K562 (cell line): ENCODE measurements at places on chromosomes 6 and 20.

GRCh38 chr6:83042467-83043053 is 23.1 kb downstream of the UBE3D start:
- no peaks in the 10 kb centered on the region for H3K4me1 ChIP-seq
- no peak for DNase-seq
- no peak overlapping the region for H3K4me3 ChIP-seq
- H3K27me3 ChIP-seq: no peaks in the 10 kb centered on the region
- peaks cover 9% of the 10 kb centered on the region; the same call in 1 of the 3 replicates for H3K36me3 ChIP-seq

DNA sequence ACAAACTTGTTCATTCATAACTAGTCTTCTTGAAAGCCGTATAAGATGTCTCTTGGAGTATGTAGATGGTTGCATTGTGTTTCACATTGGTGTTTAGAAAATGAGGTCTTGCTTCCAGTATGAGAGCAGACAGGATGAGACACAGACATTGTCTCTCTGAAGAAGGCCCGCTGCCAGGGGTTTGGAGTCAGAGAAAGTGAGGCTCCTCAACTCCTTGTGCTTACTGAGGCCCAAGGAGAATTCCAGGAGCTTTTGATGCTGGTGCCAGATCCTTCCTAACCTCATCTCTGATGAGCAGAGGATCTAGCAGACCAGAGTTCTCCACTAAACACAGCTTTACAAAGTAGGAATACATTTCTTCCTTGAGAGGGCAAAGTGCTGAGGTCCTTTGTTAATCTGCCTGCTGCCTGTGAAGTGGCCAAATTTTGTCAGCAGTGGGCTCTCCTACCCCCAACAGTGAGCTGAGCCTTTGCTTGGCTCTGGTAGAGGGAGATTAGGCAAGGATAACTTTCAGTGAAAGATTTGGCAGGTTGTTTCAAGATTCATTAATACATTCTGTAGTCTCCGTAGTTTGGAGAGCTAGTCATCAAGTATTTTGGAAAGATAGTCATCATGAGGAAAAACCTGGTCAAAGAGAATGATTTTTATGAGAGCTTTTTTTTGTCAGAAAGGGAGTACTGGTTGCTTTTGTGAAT is 9.7 kb downstream of the MAPRE1 start:
- no peaks in the 10 kb centered on the region for H3K4me1 ChIP-seq
- no peak for DNase-seq
- H3K27me3 ChIP-seq: no peaks in the 10 kb centered on the region

GRCh38 chr20:16609066-16609465 is 35.8 kb upstream of the KIF16B start:
- no peaks in the 10 kb centered on the region for H3K27me3 ChIP-seq
- no peak overlapping the region for H3K27ac ChIP-seq
- DNase-seq: no peak
- H3K4me1 ChIP-seq: no peaks in the 10 kb centered on the region
- no peaks in the 10 kb centered on the region for H3K36me3 ChIP-seq

DNA sequence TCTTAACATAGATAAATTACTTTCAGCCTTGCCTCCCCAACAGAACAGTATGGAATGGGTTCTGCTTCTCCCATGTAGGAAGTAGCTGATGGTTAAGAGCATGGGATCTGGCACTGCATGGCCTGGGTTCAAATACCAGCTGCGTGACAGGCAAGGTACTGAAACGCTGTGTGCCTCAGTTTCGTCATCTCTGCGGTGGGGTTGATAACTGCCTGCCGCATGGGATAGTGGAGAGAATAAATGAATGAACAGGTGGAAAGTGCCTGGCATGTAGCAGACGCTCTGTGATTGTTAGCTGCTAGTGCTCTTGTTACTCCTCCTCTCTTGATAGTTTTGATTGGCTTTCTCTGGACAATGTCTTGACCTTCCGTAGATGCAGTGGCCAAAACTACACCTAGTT is 213.3 kb downstream of the ZDHHC14 start:
- no peak overlapping the region for H3K4me3 ChIP-seq
- no peak for DNase-seq
- H3K36me3 ChIP-seq: peaks cover 15% of the 10 kb centered on the region
- H3K4me1 ChIP-seq: no peaks in the 10 kb centered on the region; the same call in 2 of the 3 replicates
- no peaks in the 10 kb centered on the region for H3K27me3 ChIP-seq
- no peak overlapping the region for H3K27ac ChIP-seq

DNA sequence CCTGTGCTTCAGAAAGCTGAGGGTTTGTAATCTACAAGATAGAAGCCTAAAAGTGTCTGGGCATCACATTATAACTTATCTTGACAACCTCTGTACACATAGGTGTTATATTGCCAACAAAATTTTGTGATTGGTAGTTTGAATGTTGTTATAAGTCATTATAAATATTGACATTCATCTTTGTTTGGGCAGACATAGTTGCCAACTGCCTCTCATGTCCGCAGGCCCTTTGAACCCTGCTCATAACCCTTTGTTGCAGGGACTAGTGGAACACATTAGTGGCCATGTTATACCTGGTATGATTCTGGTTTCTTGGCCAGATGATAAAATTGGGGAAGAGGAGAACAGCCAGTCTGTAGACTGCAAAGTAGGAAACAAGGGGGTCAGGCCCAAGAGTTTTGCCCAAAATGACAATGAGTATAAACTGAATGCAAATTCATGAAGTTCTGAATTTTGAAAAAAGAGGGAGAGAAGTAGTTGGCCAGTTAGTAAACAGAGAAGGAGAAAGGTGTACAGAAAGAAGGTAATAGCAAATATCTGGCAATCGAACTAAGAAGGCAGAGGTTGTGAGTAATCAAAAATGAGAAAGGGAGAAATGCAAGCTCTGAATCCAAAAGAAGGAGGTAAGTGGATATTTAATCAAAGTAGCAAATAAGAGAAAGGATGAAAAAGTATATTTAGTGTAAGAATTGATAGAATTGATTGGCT is 21.6 kb upstream of the LMBRD1 start:
- no peaks in the 10 kb centered on the region for H3K36me3 ChIP-seq
- peaks cover 11% of the 10 kb centered on the region for H3K4me1 ChIP-seq
- H3K27me3 ChIP-seq: no peaks in the 10 kb centered on the region
- H3K27ac ChIP-seq: no peak overlapping the region
- H3K4me3 ChIP-seq: no peak overlapping the region
- no peak for DNase-seq

- H3K27ac ChIP-seq: no peak overlapping the region
- no peaks in the 10 kb centered on the region for H3K4me1 ChIP-seq
- peak; percentile 45 for DNase-seq
- no peaks in the 10 kb centered on the region for H3K36me3 ChIP-seq
These were observed 39.2 kb upstream of the TPD52L1 start for GRCh38 chr6:125114248-125114858.

DNA sequence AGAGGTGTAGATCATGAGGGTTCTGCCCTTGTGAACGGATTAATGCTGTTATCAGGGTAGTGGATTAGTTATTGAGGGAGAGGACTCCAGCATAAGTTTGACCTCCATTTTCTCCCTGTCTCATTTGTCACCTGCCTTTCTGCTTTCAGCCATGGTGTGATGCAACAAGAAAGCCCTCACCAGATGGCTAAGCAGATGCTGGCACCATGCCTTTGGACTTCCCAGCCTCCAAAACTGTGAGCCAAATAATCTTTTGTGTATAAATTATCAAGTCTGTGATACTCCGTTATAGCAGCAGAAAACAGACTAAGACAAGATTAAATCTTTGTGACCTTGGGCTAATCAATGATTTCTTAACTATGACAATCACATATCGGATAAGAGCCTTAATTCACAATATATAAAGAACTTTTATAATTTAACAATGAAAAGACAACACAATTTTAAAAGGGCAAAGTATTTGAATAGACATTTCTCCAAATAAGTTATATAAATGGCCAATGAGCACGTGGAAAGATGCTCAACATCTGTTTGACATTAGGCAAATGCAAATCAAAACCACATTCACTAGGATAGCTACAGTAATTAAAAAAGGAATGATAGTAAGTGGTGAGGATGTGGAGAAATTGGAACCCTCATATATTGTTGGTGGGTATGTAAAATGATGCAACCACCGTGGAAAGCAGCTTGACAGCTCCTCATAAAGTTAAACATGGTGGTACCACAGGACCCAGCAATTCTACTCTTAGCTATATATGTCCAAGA is 45.3 kb upstream of the IFNGR1 start:
- no peak overlapping the region for H3K27ac ChIP-seq
- no peaks in the 10 kb centered on the region for H3K4me1 ChIP-seq
- no peaks in the 10 kb centered on the region for H3K36me3 ChIP-seq
- DNase-seq: no peak
- H3K4me3 ChIP-seq: no peak overlapping the region

- H3K36me3 ChIP-seq: no peaks in the 10 kb centered on the region
- peaks cover 8% of the 10 kb centered on the region; the same call in 2 of the 3 replicates for H3K4me1 ChIP-seq
- no peak overlapping the region for H3K4me3 ChIP-seq
- H3K27me3 ChIP-seq: no peaks in the 10 kb centered on the region
- DNase-seq: no peak
- H3K27ac ChIP-seq: no peak overlapping the region
These were observed 5.5 kb upstream of the PROCR start for GRCh38 chr20:35166242-35166830.

- H3K27ac ChIP-seq: no peak overlapping the region
- H3K4me1 ChIP-seq: no peaks in the 10 kb centered on the region
- DNase-seq: no peak
- no peaks in the 10 kb centered on the region for H3K36me3 ChIP-seq
- H3K4me3 ChIP-seq: no peak overlapping the region
These were observed 224.0 kb upstream of the CST7 start for GRCh38 chr20:24724982-24725533.

- no peak overlapping the region for H3K27ac ChIP-seq
- H3K4me1 ChIP-seq: no peaks in the 10 kb centered on the region
- no peak overlapping the region for H3K4me3 ChIP-seq
- no peak for DNase-seq
These were observed 40.9 kb downstream of the THEMIS start for GRCh38 chr6:127859956-127860355.

- no peaks in the 10 kb centered on the region; the same call in 2 of the 3 replicates for H3K27me3 ChIP-seq
- no peak overlapping the region for H3K27ac ChIP-seq
- H3K4me3 ChIP-seq: no peak overlapping the region
- H3K36me3 ChIP-seq: no peaks in the 10 kb centered on the region
These were observed 110.1 kb downstream of the IYD start for GRCh38 chr6:150478656-150479545.

DNA sequence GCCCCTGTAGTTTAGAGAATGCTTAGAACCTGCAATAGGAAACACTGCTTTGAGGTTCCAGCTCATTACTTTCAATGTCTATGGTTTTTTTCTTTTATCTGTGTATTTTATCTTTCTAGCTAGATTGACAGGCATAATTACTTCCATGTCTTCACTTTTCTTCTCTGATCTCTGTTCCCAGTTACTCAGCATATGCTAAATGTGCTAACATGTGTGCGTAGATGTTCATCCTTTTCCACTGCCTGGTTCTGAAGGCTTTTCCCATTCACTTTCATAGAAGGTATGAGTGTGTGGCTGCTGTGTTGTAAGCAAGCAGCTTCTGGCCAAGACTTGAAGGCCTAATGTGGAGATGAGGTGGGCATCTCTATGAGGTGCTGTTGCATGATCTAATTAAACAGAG is 38.9 kb downstream of the FAXC start:
- DNase-seq: no peak
- H3K4me3 ChIP-seq: no peak overlapping the region
- H3K4me1 ChIP-seq: no peaks in the 10 kb centered on the region
- peaks cover 3% of the 10 kb centered on the region; the same call in 1 of the 3 replicates for H3K27me3 ChIP-seq

DNA sequence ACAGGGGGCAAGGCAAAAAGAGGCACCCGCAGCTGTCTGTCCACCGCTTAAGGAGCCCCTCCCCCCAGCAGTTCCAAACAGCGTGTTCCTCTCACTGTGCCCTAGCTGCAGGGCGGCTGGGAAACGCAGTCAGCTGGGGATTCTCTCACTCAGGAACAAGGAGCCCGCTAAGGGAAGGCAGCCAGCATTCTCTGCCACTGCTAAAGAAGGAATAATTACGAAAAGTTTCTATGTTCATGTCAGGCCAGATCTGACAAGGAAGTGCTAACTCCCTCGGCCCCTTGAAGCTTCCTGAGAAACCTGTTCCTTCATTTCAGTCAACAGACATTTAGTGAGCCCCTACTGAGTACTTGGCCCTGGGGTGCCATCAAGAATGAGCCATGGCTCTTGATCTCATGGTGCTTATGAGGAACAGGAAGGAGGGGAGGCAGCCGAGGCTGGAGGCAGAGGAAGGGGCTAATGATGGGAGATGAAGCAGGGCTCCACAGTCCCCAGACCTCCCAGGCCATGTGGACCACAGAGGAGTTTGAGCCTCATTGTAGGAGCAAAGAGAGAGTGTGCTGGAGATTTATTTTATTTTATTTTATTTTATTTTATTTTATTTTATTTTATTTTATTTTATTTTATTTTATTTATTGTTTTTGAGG is 101.7 kb upstream of the PMEPA1 start:
- H3K27me3 ChIP-seq: peaks cover 2% of the 10 kb centered on the region; the same call in 1 of the 3 replicates
- no peaks in the 10 kb centered on the region for H3K4me1 ChIP-seq
- no peaks in the 10 kb centered on the region for H3K36me3 ChIP-seq

- no peak for DNase-seq
- H3K27ac ChIP-seq: peak overlapping the region; percentile 68
These were observed 16.9 kb downstream of the ILRUN start for GRCh38 chr6:34679552-34680253.

DNA sequence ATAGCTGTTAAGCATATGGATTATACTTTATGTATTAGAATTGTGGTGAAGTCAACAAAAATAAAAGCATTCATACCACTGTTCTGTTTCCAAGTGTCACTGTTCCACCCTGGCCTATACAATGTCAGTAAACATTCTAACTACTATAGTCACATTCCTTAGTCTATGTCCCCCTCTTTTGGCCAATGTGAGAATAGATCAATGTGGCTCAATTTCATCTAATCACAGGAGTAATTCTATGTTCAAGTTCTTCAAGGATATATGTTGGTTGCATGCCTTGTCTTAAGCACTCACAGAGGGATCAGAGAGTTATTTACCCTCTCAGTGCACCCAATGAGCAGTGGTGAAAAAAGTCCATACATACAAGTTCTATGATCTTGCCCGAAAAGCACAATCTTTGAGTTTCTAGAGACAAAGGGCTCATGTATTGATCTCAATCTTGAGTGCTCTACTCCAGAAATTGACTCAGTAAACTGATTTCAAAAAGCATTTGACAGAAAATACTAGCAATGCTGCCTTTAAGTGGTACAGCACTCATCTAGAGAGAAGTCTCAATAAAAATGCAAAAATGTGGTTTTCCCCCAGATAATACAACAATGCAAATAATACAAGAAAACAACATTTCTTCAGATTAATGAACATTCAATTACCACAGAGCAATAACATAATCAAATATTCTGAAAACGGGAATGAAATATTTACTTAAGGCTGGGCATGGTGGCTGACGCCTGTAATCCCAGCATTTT is 16.5 kb downstream of the SMLR1 start:
- no peaks in the 10 kb centered on the region for H3K4me1 ChIP-seq
- no peaks in the 10 kb centered on the region for H3K27me3 ChIP-seq
- H3K27ac ChIP-seq: no peak overlapping the region
- peak; percentile 32 for DNase-seq
- H3K4me3 ChIP-seq: no peak overlapping the region

DNA sequence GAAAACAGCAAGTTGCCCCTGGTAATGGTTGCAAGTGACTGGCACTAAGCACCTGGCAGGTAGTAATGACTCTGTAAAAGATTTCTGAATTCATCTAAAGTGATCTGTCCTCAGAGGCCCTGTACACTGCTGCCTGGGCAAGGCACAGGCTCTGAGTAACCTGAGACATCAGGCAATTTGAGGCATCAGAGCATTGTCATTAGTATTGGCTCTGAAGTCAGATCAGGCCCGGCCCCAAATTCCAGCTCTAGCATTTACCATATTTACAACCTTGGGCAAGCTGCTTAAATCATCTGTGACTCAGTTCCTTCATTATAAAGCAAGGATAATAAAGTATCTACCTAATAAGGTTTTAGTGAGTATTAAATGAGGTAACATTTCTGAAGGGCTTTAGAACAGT is 17.3 kb upstream of the TENT5A start:
- no peak overlapping the region for H3K4me3 ChIP-seq
- no peak for DNase-seq
- no peaks in the 10 kb centered on the region for H3K27me3 ChIP-seq
- no peak overlapping the region for H3K27ac ChIP-seq
- no peaks in the 10 kb centered on the region for H3K4me1 ChIP-seq
- H3K36me3 ChIP-seq: no peaks in the 10 kb centered on the region
